Psoas muscle (tissue), 8 donors: ENCODE measurements at places on chromosomes 5 and 9. TPM values are rescaled to one million over a fixed set of nuclear protein-coding genes. Genes with fewer than 3 reads are reported as not detected.

DNA sequence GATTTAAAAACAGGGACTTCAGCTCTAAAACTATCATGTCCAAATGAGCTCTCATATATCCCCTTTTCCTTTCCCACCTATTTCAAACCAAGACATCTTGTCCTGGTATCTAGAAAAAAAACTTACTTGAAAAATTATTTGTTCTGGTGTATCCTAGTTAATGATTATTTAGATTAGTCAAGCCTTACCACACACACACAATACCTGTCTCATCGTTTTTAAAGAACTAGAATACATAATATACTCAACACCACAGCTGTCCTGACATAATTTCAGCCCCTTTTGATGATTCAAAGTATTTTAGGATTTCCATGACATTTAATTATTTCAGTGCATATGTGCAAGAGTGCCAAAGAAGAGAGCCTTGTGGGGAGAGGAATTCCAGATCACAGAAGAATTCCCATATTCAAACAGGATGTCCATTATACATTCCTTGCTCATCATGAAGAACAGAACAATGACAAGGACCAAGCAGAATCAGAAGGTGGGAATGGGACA is 233.7 kb downstream of the SMARCA2 start:
- no peak for DNase-seq

DNA sequence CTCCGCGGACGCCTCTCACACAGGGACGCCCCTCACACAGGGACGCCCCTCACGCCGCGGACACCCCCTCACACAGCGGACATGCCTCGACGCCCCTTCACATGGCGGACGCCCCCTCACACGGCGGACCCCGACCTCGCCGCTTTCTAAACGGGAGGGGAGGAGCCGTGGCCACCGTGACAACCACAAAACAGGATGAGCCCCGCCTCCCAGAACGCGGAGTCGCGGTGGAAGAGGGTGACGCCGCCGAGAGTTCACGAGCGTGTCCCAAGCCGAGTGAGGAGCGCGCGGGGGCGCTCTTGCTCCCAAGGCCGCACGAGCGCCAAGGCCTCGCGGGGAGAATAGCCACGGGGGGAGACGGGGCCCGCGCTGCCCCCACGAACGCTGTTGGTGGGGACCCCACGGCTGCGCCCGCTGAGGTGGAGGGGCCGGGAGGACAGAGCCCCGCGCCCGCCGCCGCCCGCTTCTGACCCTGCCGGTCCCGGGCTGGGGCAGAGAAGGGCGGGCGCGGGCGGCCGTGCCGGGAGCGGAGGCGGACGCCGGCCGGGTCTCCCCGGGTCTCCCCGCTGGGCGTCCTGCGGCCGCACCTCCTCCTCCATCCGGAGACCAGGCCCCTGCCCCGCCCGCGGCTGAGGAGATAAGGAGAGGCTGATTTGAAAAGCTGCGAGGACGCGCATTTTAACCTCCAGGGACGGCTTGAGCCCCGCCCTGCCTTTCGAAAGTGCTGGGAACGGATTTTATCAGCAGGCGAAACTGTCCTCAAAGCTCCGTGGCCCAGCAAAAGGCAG is 3.9 kb upstream of the NKD2 start:
- peak; percentile 87 for DNase-seq

- DNase-seq: no peak
Measured at GRCh38 chr5:54644226-54644625, 126.7 kb downstream of the SNX18 start.

GRCh38 chr5:153429761-153430380 is 60.6 kb upstream of the GRIA1 start:
- no peak for DNase-seq

DNA sequence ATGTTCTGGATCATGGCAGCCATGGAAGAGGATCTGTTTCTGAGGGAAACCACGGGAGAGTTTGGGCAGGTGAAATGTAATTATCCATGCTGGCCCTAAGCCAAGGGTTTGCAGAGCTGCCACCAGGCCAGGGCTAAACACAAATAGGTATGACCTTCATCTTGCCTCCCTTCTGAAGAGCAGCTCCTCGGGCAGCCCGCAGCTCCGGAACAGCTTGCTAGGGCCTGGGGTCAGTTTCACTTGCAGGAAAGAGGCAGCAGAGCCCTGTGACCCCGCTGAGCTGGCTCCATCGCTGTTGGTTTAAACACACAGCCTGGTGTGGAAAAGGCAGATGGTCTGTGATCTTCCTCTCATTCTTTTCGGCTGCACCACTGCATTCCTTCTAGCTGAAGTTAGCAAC is 141.4 kb downstream of the TMEM38B start:
- DNase-seq: no peak

- DNase-seq: no peak
Measured at GRCh38 chr5:8394965-8395364, 526.0 kb downstream of the MTRR start.

DNA sequence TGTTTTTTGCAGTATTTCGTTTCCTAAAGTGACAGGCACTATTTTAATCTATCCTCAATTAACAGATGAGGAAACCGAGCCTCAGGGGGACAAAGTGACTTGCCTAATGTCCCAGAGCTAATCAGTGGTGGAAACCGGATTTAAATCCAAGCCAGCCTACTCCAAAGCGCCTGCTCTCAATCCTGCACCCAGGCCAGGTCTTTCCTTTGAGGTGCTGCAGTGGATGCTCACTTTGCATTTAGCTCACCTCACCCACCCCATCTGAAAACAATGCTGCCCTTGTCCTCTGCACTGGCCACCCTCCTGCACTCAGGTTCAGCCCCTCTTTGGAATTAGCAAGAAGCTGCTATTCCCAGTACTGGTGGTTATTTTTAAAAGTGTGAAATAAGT is 16.0 kb downstream of the ANGPTL2 start:
- no peak for DNase-seq

- DNase-seq: peak; percentile 50
Measured at GRCh38 chr5:113059232-113060040, 82.8 kb downstream of the DCP2 start.

Gene KCNN2
- total RNA-seq: 0.59 TPM

Gene FGF1
- total RNA-seq: 7.1 TPM

Gene FCN2
- not detected for total RNA-seq

Gene P4HA2
- total RNA-seq: 12.5 TPM

Gene NEUROG1
- not detected for total RNA-seq

Gene TXNDC8
- total RNA-seq: not detected

Gene JAKMIP2
- total RNA-seq: 0.07 TPM

Gene SPOCK1
- total RNA-seq: 52.7 TPM
